ENCODE measurements at places on chromosomes 1 and 21.
A peak's percentile ranks its signal among the peaks of the same experiment; 100 is the strongest.

DNA sequence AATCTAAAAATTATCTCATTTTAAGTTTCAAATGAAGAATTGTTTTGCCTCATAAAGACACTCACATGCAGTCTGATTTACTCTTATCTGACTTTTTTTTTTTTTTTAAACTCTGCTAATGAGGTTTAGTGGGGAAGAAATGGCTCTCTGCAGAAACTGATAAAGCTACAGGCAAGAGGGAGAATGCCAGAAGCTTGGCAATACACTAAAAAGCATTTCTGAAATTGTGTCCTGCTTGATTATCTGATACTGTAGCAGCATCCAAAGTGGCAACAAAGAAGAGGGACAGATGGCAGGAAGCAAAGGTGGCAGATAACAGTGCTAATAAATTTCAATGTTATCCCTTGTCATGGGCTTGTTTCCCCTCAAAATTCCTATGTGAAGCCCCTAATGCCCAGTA, 1744.9 kb downstream of the NCAM2 start:
- DNase-seq, result no peak

GRCh38 chr1:223019256-223019655, 123.8 kb downstream of the TLR5 start:
- no peak for DNase-seq

- no peak for DNase-seq
Observed at GRCh38 chr1:205243350-205244191, 15.8 kb downstream of the TMCC2 start.

DNA sequence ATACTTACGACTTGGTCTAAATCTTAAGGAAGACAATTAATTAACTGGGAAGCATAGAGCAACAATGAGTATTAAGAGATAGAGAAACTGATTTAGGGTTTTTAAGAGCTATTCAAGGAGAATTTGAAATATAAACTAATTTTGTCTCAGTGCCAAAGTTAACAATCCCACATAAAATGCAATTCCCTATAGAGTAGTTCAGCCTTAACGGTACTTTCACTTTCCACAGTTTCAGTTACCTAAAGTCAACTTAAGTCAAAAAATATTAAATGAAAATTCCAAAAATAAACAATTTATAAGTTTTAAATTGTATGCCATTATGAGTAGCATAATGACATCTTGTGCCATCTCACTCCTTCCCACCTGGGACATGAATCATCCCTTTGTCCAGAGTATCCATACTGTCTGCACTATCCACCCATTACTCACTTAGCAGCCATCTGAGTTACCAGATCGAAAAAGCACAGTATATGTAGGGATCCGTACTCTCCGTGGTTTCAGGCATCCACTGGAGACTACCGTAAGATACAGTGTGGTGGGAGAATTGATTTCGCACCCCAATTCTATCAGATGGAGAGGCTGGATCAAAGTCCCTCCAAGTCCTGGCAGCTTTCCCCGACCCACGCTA, 4.8 kb upstream of the SARS1 start:
- no peak for DNase-seq

- no peak for DNase-seq
Observed at GRCh38 chr1:210262897-210263272, 30.3 kb downstream of the SERTAD4 start.

DNA sequence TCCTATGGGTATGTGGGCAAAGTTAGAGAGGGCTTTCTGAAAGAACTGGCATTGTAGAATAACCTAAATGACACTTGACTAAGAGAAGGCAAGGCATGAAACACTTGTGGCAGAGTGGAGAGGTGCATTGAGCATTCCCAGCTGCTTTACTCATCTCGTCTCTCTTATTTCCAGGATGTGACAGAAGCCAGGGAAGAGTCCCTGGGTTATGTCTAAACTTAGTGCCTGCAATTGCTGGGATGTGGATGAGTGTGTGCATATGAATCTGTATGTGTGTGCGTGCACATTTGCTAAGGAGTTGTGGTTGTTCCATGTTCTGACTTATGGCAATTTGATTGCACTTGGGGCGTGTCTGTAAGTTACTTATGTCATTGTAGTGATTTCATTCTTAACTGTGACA, 1326.5 kb upstream of the B3GALT2 start:
- DNase-seq, result no peak

GRCh38 chr1:187577610-187578009, 748.9 kb downstream of the PLA2G4A start:
- DNase-seq, result no peak

DNA sequence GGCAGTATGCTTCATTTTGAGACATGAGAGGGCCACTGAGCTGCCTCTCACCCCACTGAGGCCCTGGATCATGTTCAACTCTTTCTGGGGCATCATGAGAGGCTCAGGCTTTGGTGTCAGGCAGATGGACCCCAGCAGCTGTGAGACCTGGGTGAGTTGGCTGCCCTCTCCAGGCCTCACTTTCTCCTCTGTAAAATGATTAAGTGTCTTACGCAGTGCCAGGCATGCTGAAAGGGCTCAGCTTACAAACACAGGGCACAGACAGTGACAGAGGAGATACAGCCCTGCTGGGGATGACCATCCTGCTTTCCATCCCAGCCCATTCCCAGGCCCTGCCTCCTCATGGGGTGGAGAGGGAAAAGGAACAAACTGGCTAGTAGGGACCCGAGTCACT, 387.4 kb downstream of the MATN1 start:
- DNase-seq, result no peak

DNA sequence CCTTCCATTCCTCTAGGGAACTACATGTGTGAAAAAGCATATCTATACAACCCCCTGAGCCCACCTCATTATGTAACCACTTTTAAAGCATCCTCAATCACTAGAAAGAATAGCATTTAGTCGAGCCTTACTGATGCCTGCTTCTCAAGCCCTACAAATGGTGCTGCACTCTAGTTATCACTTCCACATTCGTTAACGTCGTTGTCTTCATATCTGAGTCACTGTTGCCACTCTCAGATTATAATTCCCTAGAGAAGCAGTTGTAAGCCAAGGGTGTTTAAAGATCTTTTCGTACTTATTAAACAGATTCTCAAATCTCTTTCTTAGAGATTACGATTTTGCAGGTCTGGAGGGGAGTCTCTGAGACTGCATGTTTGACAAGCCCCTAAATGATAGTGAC, 16.5 kb downstream of the ATP1B1 start:
- peak; percentile 57 for DNase-seq

All from MV-4-11 (cell line).